ENCODE measurements at places on chromosomes 12 and 14.

GRCh38 chr12:96902076-96902475, 5.0 kb upstream of the NEDD1 start:
- no peak for DNase-seq

- DNase-seq: no peak
Observed at GRCh38 chr12:57227315-57228115, 2.0 kb upstream of the SHMT2 start.

- DNase-seq: no peak
Observed at GRCh38 chr14:76697246-76697905, 63.9 kb upstream of the VASH1 start.

DNA sequence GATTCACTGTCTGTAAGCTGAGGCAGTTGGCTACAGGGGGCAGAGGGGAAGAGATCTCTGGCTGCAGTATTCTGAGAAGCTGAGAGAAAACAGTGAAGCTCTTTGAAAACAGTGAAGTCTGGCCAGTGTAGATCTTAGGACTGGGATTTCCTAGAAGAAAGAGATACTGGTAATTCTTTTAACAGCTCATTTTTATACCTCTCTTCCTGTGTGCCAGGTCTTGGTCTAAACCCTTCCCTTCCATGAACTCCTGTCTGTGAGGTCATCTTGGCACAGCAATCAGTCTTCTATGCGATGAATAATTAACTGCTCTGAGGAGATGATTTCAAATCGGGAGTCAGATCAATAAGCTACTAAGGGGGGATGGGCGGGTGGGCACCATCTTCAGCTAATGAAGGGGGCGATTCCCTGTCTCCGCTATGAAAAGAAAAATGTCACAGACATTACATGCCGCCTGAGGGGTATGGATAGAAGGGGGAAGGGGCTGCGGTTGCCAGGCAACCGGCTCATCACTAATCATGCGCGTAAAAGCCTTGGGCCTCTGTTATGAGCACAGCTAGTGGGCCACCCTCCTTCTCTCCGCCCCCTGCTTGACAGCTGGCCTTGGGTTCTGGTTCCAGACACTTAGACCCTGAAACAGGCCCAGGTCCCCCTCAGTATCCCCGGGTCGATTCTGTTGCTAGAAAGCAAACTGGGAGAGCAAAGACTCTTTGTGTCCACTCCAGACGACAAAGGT, 75.3 kb upstream of the CEP83 start:
- DNase-seq: no peak

- DNase-seq: no peak
Observed at GRCh38 chr12:98439981-98440581, 75.3 kb upstream of the TMPO start.
